Fibroblast of mammary gland (primary cell): ENCODE measurements at places on chromosomes 7 and 10.

DNA sequence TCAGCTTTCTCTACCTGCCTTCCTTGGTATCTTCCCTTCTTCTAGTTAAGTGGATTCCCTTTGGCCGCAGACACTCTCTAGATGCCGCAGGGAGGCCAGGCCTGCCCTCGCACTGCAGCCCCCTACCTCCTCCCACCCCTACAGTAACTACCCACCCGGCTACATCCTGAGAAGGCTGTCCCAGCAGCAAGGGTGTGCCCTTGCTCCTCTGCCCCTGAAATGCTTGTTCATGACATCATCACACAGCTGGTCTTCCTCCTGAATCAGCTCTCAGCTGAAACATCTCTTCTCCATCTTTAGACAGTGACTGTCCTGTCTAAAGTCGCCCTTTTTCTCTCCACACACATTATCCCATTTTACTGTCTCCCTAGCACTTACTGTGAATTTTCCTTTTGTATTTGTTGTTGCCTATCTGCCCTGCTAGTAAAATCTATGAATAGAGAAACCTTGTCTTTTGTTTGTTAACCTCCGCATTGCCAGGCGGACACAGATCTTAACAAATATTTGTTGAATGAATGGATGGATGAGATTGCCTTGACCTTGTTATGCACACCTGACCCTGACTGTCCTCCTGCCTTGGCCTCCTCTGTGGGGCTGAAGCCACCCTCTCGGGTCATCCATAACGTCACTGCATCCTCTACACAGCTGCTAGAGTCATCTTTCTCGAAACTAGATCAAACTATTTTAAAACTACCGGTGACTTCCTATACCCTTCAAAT is 108.9 kb upstream of the GATA3 start:
- peak; percentile 61 for DNase-seq

DNA sequence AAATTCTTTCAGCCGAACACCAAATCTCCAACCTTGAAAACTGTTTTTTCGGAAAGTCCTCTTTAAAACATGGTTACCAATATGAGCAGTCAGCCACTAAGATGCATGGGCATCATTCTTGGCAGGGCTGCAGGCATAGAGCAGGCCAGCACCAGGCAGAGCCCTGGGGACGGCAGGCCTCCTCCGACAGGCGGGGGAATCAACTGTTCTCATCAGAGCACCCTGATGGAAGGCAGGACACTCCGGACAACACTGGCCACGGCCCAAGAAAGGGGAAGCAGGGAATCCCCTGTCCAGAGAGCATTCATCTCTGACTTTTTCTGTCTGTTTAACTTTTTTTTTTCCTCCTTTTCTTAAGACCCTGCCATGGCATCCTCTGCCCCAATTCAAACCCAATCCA is 1.4 kb upstream of the NOS3 start:
- no peak for DNase-seq

DNA sequence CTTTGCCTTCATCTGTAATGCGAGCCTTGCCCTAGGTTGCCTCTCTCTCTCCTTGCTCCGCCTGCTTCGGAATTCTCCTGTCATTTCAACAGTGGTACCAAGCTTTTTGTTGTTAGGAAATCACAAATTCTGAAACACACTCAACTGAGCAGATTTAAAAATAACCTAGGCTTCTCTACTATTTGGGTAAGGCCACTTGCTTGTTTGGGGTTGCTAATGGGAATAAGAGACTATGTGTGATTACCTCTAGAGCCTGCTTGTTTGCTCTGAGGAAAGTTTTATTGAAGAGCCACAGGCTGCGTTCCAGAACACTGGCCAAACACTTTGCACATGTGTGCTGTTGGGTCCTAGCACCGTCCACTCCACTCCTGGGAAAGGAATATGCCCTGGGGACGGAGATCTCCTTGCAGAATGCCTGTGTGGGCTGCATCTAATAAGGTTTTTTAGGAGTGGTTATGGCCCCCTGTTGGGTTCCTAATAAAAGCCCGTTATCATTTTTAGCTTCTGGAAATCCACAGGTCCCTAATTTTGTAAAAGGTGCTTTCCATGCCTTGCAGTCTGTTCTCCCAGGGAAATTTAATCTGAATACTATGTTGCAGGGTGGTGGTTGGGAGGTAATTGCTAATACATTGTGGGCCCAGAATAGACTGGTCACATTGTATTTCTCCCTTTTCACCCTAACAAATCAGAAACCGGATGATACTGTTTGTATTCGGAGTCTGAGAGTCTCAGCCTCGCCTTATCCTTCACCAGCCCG is 68.7 kb upstream of the KLF6 start:
- peak; percentile 49 for DNase-seq

- no peak for DNase-seq
Observed at GRCh38 chr10:75091146-75091545, 20.3 kb upstream of the SAMD8 start.

DNA sequence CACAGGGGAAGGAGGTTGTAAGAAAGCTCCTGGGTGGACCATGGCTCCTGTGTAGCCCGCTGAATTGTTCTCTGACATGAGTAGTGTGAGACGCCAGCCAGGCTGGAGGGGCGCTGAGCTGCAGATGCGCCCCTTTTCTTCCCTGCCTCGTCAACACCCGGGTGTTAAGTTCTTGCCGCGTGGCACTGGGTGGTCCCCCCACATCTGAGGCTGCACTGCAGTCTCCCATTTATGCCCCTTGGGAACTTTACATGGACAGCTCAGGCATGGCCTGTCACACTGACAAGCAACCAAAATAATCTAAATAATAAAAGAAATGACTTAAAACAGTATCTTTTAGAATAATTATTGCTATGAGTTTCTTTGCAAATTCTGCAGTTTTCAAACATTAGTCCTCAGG is 34.6 kb upstream of the HSPA12A start:
- no peak for DNase-seq

- no peak for DNase-seq
Observed at GRCh38 chr10:132979491-132980425, 37.4 kb upstream of the CFAP46 start.

DNA sequence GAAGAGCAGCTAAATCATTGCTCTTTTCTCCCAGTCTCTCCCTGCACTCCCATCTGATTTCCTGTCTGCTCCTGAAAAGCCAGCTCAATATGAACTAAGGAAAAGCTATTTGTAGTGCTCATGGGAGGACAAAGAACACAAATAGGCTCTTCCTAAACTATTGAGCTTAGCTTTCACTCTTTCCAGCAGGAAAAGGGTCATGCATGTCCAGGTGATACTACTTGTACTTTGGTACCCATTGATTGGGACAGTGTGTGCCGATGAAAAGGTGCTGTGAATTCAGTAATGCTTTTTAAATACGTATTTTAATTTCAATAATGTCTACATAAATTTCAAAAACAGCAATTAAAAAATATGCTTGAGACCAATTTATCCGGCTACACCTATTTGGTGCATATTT is 37.5 kb upstream of the ATXN7L1 start:
- no peak for DNase-seq

GRCh38 chr10:104642658-104643302 is 1.7 kb downstream of the SORCS3 start:
- peak; percentile 17 for DNase-seq

GRCh38 chr10:92785118-92785517 is 63.2 kb upstream of the EXOC6 start:
- DNase-seq = no peak

DNA sequence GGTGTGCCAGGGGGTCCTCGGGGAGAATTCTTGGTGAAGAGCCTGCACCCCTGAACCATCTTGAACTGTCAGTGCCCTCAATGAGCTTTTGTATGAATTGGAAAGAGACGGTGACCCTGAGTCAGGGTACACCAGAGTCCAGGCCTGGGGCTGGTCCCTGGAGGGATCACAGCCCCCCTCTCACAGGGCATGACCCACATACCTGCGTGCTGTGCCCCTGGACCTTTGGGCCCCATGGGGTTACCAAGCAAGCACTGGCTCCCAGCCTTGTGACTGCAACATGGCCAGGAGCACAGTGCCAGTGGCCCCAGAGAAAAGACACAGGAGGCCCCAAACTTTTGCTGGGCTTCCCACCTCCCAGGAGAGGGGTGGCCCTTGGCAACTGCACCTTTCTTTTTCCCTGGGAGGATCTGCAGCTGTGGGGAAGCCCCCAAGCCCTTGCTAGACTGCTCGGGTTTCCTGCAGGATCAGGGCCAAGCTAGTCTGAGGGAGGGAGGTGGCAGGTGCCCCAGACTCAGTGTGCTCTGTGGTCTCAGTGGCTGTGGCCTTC is 153.5 kb downstream of the ZNF248 start:
- no peak for DNase-seq

- no peak for DNase-seq
Observed at GRCh38 chr7:96992192-96993005, 13.0 kb upstream of the DLX6 start.

- no peak for DNase-seq
Observed at GRCh38 chr10:37563107-37563714, 294.2 kb downstream of the ZNF248 start.

GRCh38 chr10:42888504-42889095 is 106.0 kb downstream of the BMS1 start:
- DNase-seq = no peak

GRCh38 chr7:138246428-138246827 is 170.2 kb downstream of the AKR1D1 start:
- DNase-seq = no peak

DNA sequence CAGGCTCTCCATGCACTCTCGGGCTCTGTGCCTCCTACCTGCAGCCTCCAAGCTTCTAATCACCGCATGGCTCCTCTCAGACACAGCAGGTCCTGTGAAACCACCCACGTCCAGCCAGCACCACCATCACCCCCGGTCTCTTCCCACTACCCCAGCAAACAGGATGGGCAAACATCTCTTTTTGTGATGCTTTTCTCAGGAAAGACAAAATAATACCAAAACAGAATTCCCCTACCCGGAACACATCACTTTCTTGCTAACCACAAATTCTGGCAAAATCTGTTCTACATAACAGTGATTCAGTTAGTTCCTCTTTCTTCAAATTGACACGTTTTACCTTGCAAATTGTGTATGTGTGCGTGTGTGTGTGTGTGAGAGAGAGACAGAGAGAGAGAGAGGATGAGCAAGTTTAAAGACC is 6.5 kb downstream of the SNX8 start:
- no peak for DNase-seq

GRCh38 chr10:70280099-70280498 is 3.7 kb downstream of the NPFFR1 start:
- DNase-seq = no peak

DNA sequence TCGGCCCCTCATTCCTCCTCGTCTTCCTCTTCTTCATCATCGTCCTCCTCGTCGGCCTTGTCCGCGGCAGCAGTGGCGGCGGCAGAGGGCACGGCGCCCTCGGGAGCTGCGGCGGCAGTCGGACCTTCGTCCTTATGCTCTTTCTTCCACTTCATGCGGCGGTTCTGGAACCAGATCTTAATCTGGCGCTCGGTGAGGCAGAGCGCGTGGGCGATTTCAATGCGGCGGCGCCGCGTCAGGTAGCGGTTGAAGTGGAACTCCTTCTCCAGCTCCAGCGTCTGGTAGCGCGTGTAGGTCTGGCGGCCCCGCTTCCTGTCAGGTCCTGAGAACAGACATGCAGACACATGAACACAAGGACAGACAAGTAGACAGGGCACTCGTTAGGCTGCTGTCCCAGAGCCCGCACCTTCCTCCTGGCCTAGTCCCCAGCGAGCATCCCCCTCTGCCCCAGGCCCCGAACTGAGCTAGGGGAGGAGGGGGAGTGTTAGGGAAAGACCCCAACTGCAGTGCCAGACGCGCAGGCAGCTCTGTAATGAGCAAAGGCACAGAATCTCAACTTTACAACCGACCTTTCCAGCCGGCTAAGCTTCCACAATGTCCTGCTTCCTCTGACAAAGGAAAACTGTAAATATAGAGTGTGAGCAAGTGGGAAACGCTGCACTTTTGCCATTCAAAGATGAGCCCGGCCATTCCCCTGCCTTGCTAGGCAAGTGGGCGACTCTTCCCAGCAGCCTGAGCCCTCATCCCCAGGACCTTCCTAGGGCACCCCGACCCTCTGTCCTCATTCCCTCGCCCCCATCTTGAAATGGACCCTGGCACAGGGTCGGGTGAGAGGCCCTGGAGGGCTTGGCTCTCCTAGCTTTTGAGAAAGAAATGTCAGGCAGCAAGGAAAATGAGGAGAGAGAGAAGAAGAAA is 1.3 kb downstream of the HOXA7 start:
- DNase-seq = peak; percentile 59

DNA sequence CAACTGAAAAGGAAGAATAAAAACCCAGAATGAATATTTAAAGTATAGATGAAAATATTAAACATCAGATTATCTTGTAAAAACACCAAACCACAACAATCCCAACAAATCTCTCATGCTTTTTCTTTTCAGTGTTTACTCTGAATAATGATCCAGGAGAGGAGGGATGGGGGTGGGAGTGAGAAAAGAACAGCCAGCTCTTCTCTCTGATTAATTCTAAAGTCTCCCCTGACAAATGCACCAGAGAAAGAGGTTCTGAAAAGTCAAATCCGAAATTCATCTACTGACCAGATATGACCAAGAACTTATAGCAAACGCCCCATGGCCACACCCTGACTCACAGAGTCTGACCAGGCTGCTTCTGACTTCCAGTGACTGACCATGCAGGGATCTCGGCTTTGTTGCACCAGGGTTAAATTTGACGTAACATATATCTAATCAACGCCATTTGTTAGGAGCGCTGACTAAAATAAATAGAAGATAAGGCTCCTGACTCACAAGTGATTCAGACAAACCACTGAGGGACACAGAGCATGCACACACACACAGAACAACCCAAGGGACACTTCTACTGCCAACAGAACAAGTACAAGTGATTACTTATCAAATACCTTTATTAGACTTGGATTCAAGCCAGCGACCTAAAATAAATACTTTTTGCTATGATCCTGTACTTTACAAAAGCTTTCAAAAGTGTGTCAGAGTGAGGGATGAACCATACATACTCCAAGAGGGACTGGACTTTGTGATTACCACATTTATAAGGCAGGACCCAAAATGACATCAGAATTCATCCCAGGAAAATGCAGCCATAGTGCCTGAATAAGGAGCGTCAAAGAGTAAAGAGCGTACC is 9.3 kb upstream of the SPOCK2 start:
- peak; percentile 98 for DNase-seq
